ENCODE measurements at places on chromosomes 2 and 18. TPM values are rescaled to one million over a fixed set of nuclear protein-coding genes. Genes with fewer than 3 reads are reported as not detected.
A peak's percentile ranks its signal among the peaks of the same experiment; 100 is the strongest.

- DNase-seq: no peak
These were observed 18.5 kb upstream of the NMUR1 start for GRCh38 chr2:231548752-231549151.

DNA sequence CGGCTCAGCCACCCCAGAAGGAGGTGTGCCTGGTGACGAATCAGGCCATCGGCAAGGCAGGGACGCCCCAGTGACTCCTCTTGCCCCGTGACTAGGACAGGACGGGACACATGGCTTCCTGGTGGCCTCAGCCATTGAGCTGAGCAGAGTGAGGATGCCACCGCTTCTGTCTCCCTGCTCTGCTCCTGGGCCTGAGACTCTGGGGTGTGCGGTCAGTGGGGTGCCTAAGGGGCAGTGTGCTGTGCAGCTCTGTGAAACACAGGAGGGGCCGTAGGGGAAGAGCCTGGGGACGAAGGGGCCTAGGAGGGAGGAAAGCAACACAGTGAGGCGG is 24.3 kb downstream of the IGFBP5 start:
- no peak for DNase-seq

DNA sequence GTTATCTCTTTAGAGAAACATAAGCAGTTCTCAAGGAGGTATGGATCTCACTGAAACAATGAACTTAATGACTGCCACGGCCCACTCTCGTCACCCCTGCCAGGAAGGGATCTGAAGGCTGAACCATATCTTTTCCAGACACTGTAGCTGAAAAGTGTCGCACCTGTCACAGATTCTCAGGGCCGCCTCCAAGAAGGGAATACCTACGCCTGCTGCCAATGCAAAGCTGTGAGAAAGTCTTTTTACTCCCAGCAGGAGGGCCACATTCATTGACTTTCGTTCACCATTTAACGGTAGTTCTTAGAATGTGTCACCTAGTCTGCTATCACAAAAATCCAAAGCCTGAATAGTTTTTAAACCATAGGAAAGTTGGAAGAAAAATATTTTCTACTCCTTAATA is 66.7 kb upstream of the SH3BP4 start:
- no peak for DNase-seq

DNA sequence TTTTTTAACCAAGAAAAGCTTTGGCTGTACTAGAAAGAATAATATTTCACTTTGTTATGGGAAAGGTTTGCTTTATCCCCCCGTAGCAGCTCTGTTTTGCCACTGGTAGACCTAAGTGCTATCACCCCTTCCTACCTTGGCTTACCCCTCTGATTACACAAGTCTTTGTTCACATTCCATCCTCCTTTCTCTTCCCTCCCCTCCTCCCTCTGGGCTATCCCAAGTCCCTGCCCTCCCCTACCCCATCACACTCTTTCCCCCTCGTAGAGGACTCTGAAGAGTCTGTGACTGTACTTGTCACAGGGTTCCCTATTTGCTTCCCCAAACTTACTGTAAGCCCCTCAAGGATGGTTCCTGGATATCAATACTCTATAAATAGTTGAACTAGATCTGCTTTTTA is 152.9 kb upstream of the NOSTRIN start:
- no peak for DNase-seq

DNA sequence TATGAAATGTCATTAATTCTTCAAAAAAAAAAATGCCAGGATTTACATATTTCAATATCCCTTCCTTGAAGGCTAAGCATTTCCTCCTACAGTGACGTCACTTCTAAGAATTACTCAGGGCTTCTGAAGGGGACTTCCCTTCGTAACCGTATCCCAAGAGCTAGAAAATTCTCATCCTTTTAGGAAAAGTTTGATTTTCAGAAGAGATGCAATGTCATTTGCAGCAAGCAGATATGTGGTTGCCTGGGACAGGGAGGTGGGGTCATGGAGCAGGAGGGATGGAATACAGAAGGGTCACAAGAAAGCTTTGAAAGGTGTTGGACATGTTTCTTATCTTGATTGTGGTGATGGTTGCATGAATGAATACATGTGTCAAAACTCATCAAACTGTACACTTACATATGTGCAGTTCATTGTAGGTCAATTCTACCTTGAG is 97.0 kb upstream of the ATL2 start:
- DNase-seq: no peak

Gene ARHGEF4
- total RNA-seq: 37.4 TPM

DNA sequence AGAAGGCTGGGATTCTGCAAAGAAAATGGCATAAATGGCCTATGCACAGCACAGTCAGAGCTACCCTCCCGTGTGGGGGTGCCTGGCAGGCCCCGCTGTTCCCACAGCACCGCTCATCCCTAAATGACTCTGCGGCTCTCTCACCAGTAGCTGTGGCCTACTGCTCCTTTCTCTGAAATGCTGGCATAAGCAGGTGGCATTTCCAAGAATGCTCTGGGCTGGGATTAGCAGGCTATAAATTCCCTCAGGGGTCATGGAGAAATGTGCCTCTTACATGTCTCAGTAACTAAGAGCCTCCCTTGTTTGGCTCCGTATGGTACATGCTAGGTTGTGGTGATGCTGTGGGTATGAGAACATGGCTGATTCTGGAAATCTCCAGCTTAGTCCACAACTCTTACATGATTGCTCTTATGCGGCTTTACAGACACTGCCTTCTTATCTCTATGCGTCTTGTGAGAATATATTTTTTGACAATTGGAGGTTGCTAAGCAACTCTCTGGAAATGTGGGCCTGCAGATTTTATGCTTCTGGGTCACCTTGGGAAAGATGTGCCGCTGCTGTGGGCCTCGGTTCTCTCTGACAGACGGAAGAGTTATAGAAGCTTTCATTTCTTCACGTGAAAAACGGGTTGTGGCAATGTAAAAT is 80.3 kb upstream of the GATA6 start:
- no peak for DNase-seq

DNA sequence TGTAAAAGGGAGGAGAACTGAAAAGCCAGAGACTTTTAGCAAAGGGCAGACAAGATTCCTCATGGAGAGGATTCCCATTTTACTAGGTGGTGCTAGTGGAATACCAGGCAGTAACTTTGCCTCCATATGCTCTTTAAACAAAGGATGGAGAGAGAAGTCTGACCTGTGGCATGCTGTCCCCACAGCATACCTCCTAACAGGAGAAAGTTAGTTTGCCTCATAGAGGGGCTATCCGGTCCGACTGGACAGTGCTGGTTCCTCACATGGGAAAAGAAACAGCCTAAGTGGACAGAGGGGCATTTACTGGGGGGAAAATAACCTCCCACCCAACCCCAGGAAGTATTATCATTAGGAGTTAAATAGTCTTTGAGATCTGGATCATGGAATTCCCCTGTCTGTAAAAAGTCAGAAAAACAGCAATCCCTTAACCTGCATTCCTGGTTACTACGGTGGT is 31.6 kb upstream of the GMCL1 start:
- DNase-seq: no peak

Gene AFF3
- 34.4 TPM for total RNA-seq

Gene C2orf72
- 5.3 TPM for total RNA-seq

DNA sequence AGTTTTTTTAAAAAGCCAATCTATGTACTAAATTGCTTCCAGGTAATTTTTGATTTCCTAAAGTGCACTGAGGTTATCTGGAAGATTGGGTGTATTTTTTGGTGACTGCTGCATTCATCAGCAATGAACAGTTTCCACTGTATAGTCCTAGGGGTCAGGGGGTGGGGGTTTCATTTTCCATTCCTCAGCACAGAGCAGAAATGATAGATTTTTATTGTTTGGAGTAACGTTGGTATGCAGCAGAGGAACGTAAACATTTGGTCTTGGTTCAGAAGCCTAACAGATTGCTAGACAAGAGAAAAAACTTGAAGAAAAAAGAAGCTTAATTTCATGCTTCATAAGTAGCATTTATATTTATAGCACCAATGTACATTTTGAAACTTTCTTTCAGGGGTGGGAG is 54.9 kb downstream of the ZCCHC2 start:
- no peak for DNase-seq

GRCh38 chr2:119694845-119695521 is 16.0 kb downstream of the TMEM177 start:
- no peak for DNase-seq

DNA sequence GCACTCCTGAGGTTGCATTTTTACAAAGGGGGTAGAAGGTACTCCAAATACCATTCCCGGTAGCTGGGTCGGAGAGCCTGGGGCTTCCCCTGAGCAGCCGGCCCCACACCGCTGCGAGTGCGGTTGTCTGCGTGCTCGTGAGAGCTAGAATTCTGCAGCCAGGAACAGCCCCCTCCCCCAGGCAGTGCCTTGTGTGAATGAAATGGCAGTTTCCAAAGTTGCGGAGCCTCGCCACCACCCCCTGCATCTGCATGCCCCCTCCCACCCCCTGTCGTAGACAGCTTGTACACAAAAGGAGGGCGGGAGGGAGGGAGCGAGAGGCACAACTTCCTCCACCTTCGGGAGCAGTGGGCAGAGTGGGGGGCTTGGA is 1.1 kb downstream of the MYCN start:
- DNase-seq: no peak

Gene RAB6C
- 2.6 TPM for total RNA-seq

DNA sequence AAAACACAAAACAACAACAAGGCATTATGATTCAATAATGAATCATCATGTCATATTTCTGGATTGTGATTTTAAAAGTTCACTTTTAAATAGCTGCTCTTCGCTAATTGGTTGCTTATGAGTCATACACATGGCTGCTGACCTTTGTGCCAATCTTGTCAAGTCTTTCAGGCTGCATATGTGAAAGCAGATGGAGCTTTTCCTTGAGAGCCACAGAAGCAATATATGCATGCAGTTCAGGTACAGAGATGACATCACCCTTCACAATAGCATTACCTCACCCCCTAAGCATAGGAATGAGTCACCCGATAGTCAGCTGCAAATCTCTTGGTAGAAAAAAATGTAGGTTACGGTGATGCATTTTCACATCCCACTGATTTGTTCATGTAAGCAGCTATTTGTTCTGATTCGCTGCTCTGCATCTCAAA is 27.2 kb downstream of the EIF2AK3 start:
- DNase-seq: peak; percentile 17

Gene SULT1C2
- not detected for total RNA-seq

- DNase-seq: no peak
These were observed 18.9 kb downstream of the ATP8B1 start for GRCh38 chr18:57784034-57784800.

Gene FBXO41
- total RNA-seq: 12.4 TPM

- DNase-seq: no peak
These were observed 6.8 kb downstream of the TMEM87B start for GRCh38 chr2:112061840-112062239.

GRCh38 chr18:48832938-48833700 is 117.6 kb downstream of the SMAD7 start:
- DNase-seq: peak; percentile 12

DNA sequence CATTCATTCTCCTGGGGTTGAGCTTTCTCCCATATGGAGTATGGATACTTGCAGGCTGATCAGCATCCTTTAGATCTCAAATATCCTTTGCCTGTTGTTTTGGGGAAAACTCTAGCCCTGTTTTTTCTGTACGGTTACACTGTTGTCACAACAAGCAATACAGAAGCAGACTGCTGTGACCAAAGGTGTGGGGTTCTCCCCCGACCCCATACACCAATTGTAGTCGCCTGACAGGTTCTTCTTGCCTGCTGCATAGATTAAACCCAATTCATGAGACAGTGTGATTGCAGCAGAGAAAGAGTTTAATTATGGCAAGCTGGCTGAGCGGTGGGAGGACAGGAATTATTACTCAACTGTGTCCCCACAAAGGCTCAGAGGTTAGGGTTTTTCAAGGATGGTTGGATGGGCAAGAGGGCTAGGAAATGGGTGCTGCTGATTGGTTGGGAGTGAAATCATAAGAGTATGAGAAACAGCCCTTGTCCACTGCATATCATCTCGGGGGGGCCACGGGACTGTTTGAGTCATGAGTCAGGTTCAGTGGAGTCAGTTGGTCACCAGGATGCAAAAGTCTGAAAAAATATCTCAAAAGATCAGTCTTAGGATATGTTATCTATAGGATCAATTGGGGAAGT is 40.6 kb downstream of the ITGB1BP1 start:
- no peak for DNase-seq

Gene C2orf66
- total RNA-seq: not detected

Gene ACVR1C
- total RNA-seq: 2.3 TPM
